Forelimb muscle (tissue), 1 donor: ENCODE measurements at places on chromosomes 7 and 10. TPM values are rescaled to one million over a fixed set of nuclear protein-coding genes. Genes with fewer than 3 reads are reported as not detected.

TMEM213 gene
- polyA plus RNA-seq: 0.09 TPM

- DNase-seq: no peak
Observed at GRCh38 chr7:89966067-89966664, 188.1 kb upstream of the STEAP1 start.

DNA sequence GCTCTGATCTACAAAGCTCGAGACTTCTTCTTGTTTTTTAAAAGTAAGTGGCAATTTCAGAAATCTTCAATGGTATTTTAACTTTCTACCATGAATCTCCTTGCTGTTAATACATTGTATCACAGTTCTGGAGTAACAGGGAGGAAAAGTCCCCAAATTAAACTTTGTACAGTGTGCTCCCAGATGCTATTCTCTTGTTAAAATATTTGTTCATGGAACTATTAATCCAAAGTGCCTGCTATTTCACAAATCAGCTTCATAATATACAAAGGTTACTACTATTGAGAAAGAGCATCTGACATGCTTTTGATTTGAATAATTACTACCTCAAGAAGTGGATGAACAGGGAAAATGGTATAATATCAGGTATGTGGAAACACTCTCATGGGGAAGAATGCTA lies 36.6 kb downstream of the SIRT1 start:
- DNase-seq: no peak

DNA sequence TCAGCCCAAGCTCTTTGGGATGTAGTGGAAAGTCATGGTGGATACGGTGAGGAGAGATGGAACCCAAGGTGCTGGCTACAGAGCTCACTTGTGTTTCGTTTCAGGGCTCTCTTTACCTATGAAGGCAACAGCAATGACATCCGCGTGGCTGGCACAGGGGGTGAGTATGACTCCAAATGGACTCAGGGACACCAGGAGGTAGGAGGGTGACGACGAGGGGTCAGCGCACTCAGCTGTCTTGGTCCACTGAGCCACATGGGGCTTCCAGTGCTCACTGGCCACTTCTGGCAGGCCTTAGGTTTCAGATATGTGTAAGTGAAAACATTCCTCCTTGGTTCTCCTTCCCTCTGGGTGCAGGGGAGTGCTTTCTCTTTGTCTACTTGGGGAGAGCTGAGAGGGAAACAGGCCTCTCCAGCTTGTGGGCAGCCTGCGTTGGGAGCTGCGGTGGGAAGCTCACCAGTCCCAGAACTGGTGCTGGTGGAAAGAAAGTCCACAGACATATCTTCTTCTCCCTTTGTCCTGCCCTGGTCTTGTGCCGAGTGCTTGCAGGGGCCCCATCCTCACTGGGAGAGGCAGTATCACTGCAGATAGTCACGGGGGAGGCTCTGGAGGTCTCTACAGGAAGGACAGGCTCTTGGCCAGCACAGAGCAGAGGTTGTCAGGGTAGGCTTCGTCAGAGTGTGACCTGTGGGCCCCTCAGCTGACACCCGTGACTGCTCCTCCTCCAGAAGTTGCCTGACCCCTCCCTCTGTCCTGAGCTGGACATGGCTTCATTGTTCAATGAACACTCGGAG lies 5.8 kb downstream of the DBNL start:
- no peak for DNase-seq

TMEM176B gene
- 14.4 TPM for polyA plus RNA-seq

ANXA7 gene
- 57.9 TPM for polyA plus RNA-seq

GRCh38 chr7:114925434-114925833 lies 3.5 kb downstream of the MDFIC start:
- DNase-seq: no peak

DNA sequence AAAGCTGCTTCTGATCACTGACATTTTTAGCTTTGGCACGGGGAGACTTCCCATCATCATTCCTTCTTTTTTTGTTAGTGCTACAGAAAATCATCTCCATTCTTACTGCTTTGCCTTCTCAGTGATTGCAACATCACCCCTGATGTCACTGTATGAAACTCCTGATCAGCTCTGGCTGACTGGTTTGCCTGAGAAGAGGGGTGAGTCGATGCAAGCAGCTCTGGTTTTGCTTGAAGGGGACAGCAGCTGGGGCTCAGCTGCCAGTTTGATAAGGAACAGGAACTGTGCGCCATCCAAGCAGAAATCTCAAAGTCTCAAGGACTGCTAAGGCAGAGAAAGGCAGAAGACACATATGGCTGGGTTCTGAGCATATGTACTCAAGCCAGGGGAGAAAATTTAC lies 808.5 kb upstream of the CELF2 start:
- DNase-seq: no peak

RBP4 gene
- polyA plus RNA-seq: 1.9 TPM

SYT15B gene
- 0.77 TPM for polyA plus RNA-seq

- DNase-seq: no peak
Observed at GRCh38 chr10:4066581-4067390, 281.8 kb upstream of the KLF6 start.

FAM204A gene
- polyA plus RNA-seq: 35.4 TPM

DNA sequence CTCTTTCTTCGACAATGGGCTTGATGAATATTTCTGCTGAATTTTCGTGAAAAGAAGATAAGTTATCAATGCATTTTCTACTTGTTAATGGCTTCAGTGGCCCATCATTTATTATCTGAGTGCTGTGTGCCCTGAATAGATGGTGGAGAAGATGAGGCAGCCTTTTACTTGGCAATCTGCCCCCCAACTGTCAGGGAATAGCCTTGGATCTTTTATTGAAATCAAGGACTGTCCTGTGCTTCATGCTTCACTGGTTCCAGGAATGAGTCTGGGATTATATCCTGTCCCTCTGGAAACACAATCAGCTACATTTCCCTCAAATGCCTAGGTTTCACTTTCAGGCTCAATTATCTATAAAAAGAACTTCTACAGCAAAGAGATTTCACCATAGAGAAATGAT lies 75.9 kb upstream of the NXPH1 start:
- no peak for DNase-seq

PILRA gene
- polyA plus RNA-seq: 2.6 TPM
